Stimulated activated CD8-positive, alpha-beta memory T cell treated with anti-CD3 and anti-CD28 coated beads, Interleukin-15, amount 100 ng/mL, for 4 hours (primary cell): ENCODE measurements at places on chromosomes 4 and X.
A peak's percentile ranks its signal among the peaks of the same experiment; 100 is the strongest.

- DNase-seq, result no peak
These were observed 1.4 kb downstream of the NSG1 start for GRCh38 chr4:4388311-4388790.

DNA sequence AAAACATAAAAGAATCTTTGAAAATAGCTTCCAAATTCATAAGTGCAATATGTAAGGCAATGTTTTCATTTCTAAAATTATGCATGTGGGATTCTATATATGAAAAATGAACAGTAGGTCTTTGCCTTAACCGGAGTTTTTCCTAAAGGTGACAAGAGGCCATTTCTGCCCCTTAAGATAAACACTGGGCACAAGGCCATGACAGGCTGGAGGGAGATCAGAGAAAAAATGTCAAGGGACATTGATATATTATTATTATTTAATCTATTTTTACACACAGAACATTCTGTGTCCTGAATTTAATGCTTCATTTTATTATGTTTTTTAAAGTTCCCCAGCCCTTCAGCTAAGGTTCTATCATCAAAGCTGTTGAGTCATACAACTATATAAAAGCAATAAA, 118.8 kb downstream of the CHM start:
- no peak for DNase-seq

GRCh38 chr4:31390849-31391248, 670.7 kb downstream of the PCDH7 start:
- DNase-seq, result no peak

DNA sequence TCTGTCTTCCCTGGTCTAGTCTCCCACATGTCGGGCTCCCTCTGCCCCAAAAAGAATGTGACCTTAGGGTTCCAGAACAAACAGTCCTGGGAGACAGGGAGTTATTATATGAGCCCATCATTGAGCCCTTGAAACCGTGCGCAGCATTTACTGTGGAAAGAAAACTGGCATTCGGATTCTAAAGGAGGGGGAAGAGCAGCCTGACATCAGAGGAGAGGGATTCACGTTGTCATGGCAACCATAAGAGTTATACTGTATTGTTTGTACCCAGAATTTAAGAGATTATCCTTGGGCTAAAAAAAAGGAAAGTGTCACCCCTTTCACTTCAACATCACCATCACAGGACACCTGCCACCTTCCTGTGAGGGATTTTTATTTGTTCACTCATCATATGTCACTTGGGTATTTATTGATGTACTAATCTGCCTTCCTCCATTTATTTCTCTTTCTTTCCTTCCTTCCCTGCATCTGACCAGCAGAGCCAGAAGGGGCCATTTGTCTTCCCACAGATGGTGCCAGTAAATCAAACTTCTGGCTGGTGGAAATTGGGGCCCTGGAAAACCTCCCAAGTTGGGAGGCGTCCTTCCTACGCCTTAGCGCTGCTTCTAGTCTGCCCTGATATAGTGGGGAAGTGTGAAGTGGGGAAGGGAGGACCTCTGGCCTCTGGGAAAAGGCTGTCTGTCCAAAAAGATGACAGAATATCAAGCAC, 64.9 kb upstream of the FRMPD3 start:
- no peak for DNase-seq

DNA sequence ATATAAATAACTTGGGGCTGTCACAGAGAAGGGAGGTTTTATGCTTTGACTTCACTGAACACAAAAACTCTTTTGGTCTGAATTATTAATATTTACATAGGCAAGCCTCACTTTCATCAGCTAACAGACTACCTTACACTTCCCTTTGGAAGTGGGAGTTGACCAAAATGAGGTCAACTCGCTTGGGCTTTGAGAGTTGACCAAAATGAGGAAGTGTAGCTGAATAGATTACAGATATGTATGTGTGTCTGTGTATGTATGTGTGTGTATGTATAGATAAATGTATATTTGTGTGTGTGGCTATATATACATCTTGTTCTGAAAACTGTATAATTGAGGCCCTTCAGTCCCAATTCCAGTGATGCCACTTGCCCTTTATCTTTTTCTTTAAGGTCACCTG, 113.3 kb upstream of the IL13RA1 start:
- no peak for DNase-seq

DNA sequence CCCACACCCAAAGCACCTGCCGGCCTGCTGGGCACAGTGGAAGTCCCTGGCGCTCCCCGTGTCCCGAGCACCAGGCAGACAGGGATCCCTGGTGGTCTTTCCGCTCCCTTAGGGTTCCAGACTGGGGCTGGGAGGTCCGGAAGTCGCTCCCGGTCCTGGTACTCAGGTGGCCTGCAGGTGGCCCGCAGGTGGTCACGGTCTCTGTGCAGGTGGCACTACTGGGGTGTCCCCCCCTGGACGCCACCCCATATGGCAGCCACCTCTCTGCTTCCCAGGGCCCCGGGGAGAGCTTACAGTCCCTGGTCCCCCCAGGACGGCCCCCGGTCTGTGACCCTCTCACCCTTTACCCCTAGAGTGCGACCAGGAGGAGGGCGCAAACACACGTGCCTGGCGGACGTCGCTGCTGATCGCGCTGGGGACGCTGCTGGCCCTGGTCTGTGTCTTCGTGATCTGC, 13.6 kb downstream of the SLC25A6 start:
- no peak for DNase-seq

- peak; percentile 30 for DNase-seq
These were observed 206.5 kb upstream of the STK26 start for GRCh38 chrX:131816551-131817136.

DNA sequence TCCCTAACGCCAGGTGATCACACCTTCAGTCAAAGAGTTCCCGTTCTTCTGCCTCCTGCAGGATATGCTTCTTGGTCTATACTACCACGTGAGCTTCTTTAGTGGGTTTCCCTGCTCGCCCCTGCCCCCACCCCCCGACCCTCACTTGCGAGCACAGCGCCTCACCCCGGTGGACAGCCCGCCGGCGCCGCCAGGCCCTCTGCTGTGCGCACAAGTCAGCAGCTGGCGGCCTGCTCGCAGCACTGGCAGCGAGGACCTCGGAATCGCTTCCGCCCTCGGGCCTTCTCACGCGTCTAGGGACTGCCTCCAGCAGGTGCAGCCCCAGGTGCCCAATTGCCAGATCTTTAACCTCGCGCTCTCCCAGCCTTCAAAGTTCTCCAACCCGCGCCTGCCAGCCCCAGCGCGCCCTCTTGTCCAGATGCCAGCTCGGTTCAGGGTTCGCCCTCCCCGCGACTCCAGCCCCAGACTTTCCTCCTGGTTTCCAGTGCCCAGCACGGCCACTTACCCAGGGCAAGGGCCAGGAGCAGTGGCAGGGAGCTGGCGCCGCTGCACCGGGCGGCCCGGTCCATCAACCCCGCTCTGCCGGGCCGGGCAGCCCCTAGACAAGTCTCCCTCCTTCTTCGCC, 454 bp downstream of the BTC start:
- no peak for DNase-seq

DNA sequence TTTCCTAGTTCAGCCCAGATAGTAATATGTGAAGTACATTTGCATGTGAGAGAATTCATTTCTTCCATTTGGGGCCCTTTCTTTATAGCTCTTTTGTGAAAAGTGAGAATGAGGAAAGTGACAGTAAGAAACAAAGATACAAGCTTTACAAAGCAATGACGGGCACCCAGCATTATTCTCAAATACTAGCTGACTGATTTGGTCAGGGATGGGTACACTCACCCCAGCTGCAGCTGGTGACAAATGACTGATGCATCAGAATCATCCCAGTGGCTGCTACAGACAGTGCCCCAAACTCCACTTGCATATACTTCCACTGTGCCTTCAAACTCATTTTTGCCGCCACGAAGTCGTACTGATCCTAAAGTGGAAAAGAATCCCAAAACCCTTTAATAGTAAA, 14.8 kb downstream of the PRSS12 start:
- DNase-seq, result no peak

DNA sequence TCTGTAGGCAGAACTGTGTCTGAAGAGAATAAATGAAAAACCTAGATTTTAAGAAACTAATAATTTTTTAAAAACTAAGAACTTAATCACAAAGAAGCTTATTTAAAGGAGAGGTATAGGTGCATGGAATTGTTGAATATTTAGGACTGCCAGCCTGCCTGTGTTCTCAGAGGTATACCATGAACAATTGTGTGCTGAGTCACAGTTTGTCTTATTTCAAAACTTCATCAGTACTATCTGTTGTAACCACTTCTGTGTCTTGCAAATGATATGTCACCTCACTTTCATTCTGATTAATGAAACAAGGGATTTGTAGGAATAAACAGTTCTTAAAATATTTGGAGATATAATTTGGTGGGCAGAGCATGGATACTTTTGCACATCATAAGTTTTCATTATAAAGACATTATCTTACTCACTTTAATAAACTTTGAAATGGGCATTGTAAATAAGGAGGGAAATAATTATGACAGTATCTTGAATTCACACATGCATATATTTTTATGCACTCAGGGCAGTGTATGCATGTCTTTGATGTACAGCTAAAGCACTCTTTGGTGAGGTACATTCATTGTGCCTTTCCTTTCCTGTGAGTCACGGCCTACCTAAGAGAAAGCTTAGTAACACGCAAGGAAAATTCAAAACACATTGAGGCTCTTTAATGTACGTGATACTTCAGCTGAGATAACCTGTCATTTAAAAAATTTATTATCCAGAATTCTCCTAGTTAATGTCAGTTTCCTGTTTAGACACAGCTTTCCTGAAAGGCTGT, 31.7 kb downstream of the STOX2 start:
- no peak for DNase-seq

- no peak for DNase-seq
These were observed 293.4 kb upstream of the BOD1L1 start for GRCh38 chr4:13920901-13921300.

DNA sequence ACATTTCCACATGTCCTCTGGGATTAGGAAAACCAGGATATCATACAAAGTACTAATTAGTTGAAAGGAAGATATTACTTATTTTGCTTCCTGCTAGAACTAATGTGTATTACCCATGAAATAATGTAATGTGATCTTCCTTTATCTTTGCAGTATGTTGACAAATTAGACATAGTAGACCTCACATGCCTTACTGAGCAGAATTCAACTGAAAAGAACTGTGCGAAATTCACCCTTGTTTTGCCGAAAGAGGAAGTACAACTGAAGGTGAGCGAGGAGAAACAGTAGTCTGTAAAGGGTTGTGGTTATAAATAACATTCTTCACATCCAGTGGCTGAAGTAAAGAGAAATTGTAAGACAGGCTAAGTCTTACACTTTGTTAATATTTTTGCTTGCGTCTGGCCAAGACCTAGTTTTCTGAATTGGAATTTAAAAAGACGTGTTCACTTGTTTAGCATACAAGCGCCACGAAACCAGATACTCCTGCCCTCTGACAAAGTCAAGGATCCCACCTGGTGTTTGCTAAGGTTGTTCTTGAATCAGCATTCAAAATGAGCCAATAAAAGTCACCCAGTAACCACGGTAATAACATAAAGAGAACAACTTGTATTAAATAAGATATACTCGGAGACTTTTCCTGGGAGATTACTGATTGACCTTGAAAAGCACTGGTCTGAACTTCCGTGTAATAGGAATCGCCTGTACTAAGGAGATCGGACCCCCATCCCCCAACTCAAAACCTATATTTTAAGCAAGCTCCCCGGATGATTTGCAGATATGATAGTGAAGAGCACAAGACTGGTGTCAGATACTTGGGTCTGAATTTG, 16.9 kb downstream of the STAP1 start:
- no peak for DNase-seq

DNA sequence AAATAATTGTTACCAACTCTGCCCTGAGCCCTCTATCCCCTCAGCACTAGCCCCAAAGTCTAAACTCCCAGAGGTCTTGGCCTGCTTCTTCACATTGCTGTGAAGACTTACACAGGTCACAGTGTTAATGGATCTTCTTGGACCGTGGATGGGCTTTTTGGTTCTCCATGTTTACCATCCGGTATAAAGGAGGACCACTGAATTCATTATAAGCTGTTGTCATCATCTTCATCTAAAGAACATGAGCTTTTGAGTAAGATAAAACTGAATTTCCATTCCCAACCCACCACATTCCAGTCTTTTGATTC, 8.5 kb downstream of the NUDT11 start:
- no peak for DNase-seq

DNA sequence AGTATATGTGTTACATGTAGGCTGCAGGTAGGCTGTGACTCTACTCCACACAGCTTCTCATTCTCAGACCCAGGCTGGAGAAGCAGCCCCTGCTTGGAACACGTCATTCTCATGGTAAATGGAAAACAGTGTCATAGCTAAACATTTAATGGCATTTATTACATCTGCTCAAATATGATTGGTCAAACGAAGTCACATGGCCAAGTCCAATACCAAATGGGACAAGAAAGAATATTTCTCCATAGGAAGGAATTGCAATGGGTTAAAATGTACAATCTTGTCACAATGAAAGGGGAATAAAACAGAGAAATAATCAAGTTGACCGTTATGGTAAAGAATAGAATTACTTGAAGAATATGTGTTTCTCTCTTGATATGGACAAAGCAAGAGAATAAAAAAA, 198.6 kb downstream of the ANAPC10 start:
- no peak for DNase-seq

- no peak for DNase-seq
These were observed 110.1 kb upstream of the VEGFC start for GRCh38 chr4:176902710-176903323.

- no peak for DNase-seq
These were observed 3.7 kb upstream of the FOXR2 start for GRCh38 chrX:55619547-55619946.

- no peak for DNase-seq
These were observed 83.8 kb downstream of the STOX2 start for GRCh38 chr4:183988874-183989273.

GRCh38 chr4:184940500-184940899, 77.8 kb upstream of the HELT start:
- no peak for DNase-seq
